ENCODE measurements at places on chromosomes 16 and 17. TPM values are rescaled to one million over a fixed set of nuclear protein-coding genes. Genes with fewer than 3 reads are reported as not detected.

DNA sequence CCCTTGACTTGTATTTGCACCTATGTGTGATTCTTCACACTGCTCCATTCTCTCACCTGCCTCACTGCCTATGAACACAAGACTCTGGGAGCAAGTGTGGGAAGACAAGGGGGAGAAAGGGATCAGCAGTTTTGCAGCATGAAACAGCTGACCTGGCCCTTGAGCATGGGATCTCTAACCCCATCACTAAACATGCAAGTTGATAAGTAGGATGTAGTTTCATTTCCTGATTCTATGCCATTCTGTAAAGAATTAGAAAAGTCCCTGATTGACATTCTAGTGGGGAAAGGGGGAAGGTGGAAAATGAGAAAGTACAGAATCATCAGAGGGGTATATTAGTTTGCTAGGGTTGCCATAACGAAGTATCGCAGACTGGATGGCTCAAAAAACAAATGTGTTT is 25.3 kb upstream of the MYOCD start:
- DNase-seq = no peak

GRCh38 chr17:42873315-42873714 is 22.3 kb downstream of the AOC3 start:
- no peak for DNase-seq

DNA sequence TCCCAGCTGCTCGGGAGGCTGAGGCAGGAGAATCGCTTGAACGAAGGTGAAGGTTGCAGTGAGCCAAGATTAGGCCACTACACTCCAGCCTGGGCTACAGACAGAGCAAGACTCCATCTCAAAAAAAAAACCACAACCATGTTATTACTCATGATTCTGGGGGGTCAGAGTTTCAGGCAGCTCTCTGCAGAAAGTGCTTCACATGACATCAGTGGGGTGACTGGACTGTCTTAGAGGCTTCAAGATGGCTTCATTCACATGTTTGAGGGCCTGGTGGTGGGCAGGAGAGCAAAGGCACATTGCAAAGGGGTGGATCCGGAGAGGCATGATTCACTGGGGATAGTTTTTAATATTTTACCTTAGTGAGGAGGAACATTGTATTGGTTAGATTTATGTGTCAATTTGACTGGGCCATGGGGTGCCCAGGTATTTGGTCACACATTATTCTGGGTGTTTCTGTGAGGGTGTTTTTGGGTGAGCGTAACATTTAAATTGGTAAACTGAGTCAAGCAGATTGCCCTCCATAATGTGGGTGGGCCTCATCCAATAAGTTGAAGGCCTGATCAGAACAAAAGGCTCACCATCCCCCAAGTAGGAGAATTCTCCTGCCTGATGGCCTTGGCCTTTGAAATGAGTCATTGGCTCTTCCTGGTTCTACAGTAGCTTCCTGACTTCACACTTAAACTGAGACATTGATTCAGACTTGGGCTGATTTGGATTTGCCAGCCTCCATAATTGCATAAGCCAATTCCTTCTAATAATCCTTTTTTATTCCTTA is 109.8 kb downstream of the GOSR1 start:
- DNase-seq = no peak

- DNase-seq = no peak
Observed at GRCh38 chr16:88478889-88479792, 26.1 kb downstream of the ZFPM1 start.

SPNS3 gene
- polyA plus RNA-seq = 1.5 TPM

FAAP100 gene
- polyA plus RNA-seq = 17.4 TPM

REXO5 gene
- polyA plus RNA-seq = 7.0 TPM
